Bone marrow (tissue), 2 donors: ENCODE measurements at places on chromosomes 11 and 22.

- DNase-seq, result no peak
Observed at GRCh38 chr11:108115500-108116140, 5.7 kb upstream of the ACAT1 start.

DNA sequence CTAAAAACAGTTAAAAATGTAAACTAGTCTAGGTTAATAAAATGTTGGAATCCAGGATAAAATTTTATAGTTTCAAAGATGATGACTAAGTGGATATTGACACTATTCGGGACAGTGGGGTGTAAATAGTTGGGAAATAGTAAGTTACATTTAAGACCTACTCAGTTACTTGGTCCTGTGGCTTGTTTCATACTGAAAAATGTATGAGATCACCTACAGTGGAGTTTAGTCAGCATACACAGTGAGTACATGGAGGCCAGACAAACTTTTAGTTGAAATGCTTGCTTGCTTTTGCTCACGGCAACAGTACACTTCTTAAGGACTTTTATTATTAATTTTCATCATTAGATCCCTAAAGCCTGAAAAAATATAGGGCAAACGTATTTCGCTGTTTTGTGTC is 16.1 kb downstream of the TRIM22 start:
- DNase-seq, result no peak

- no peak for DNase-seq
Observed at GRCh38 chr22:48939441-48940265, 888.0 kb downstream of the BRD1 start.

DNA sequence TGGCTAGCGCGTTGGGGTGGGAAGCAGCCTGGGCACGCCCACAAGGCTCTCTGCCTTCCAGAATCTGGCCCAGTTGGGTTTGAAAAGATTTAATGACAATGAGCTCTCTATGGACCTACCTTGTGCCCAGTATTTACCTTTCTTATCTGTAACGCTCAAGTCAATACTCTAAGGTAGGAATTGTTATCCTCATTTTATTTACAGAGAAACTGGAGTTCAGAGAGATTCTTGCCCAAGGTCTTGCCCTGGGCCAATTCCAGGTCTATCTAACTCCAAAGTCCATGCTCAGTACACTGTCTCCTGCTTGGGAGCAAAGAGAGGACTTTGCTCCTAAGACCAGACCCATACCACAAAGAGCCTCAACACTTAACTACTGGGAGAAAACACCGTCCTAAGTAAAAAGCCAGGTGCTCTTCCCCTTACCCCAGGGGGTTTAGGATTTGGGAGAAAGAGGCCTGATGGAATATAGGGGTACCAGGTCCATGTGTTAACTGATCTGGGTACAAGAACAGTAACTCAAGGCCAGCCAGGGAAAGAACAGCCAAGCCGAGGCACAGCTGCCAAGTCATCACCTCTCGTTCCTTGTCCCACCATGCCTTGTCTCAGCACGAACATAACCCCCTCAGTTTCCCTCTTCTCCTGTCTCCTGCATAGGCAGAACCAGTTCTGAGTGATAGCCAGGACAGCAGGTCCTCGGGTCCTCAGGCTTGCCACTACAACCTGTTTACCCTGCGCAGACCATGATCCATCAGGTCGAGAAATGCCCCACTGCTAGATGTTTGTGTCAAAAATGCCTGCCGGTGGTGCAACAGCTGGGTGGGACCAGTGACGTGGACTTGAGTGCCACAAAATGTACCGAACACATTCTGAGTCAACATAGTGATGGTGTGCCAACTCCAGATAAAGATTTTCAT is 14.6 kb downstream of the APOA4 start:
- no peak for DNase-seq

GRCh38 chr11:61297746-61298145 is 2.6 kb upstream of the VWCE start:
- no peak for DNase-seq

DNA sequence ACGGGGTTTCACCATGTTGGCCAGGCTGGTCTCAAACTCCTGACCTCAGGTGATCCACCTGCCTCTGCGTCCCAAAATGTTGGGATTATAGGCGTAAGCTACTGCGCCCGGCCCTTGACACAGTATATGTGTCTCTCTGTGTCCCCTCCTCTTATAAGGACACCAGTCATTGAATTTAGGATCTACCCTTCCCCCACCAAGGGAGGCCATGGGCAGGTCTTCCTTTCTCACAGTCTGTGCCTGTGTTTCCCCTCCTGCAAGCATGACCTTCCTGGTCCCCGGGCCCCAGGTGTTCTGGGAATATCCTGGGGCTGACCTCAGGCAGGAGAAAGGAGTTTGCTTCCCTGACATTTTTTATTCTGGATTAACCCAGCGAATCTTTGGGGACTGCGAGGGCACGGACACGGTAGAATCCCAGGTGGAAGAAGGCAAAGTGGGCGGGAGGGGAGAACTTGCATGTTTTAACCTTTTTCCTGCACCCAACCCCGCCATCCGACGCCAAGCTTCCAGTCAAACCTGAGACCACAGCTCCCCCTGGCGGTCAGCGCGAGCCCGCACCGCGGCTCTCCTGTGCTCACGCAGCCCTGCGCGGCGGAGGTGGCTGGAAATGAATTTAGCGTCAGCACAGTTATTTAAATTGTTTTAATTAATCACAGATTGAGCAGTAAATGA is 42.1 kb upstream of the ISX start:
- DNase-seq, result no peak
